ENCODE measurements at places on chromosomes 5 and 9.

- DNase-seq: no peak
Observed at GRCh38 chr5:87154191-87154590, 113.5 kb upstream of the RASA1 start.

- DNase-seq: no peak
Observed at GRCh38 chr5:146848133-146848532, 30.4 kb downstream of the PPP2R2B start.

GRCh38 chr5:88952996-88953643 lies 70.1 kb upstream of the MEF2C start:
- no peak for DNase-seq

DNA sequence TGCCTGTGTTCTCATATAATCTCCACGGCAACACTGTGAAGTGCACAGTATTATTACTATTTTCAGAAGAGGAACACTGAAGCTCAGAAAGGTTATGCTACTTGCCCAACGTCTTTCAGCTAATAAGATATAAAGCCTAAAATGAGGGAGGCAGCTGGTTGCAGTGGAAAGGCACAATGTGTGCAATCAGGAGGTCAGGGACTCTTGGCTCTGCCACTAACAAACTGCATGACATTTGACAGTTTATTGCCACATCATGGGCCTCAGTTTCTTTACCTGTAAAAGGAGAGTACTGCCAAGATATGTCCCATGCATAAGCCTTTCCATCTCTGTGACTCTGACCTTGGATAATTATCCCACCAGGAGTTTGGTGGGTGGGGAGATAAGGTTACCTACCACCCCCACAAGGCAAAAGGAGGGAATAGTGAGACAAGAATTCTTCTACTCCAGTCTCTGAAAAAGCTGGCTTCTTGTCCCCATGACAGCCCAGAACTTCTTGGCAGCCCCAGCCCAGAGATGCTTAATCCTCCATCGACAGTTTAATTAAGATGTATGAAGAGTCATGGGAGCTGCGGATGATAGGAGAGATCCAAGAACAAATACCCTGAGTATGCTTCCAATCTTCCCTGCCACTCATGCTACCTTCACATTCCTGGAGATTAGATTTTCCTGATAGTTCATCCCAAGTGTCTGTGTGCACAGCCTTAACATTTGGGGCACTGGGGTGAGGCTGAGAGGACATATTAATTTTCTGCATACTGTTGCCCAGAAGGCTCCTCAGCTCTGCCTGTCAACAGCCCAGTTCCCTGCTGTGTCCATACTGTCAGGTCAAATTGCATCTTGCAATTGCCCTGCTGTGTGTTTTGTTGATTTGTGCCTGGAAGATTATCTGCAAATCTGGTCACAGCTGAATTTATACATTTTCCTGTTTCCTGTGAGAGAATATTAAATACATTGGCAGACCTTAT lies 271.2 kb downstream of the FAM114A2 start:
- no peak for DNase-seq

GRCh38 chr5:95909738-95910137 lies 51.9 kb downstream of the ELL2 start:
- no peak for DNase-seq

GRCh38 chr5:35816881-35817521 lies 39.7 kb upstream of the IL7R start:
- DNase-seq: no peak

- no peak for DNase-seq
Observed at GRCh38 chr5:156407251-156407650, 80.3 kb downstream of the SGCD start.
